ENCODE measurements at places on chromosomes 5 and 9.

- DNase-seq: peak; percentile 30
Measured at GRCh38 chr9:107142896-107143603, 140.0 kb upstream of the RAD23B start.

- DNase-seq: peak; percentile 41
Measured at GRCh38 chr9:136327304-136327974, at the start of gene GPSM1. GPSM1 (plus strand) TSS chr9:136327539; CDS start chr9:136327696, 157 bp downstream.

DNA sequence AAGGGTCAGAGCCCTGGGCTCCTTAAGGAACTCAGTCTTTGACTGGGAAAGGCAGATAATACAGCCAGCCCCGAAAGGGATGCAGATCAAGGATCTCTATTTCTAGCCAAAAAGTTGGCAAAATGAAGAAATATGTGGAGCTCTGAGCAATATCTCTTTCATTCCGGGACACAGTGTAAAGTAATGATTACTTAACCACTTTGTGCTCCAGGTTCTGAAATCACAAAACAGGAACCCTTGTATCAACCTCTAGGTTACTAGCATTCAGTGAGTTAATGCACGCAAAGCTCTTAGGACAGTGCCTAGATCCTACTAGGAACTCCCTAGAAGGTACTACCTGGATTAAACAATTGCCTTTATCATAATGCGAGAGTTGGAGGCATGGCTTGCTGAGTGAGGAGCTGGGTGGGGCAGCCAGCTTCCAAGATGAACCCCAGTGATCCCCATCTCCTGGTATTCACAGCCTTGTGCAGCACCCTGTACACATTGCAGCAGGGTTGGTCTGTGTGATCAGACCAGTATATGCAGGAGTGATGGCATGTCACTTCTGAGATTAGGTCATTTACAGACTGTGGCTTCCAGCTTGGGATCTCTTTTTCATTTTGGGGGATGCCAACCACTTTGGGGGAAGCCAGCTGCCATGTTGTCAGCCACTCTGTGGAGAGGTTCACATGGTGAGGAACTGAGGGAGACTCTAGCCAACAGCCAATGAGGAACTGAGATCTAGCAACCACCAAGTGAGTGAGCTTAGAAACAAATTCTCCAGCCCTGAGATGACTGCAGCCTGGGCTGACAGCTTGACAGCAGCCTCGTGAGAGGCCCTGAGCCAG, 103.1 kb upstream of the SLC44A1 start:
- no peak for DNase-seq

DNA sequence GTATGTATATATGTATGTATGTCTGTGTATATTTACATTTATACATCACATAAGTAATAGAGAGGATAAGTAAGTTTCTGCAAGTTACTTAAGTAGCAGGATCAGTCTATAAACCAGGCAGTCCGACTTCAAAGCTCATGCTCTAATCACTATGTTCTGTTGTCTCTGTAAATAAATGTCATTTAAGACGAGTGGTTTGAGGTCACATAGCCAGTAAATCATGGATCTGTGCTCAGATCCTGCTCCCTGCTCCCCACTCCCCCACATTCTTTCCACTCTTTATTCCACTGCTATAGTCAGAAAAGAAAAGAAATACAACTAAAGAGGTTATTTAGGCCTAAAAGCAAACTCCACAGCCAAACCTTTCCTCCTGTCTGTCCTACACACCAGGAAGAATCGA, 90.4 kb downstream of the SERINC5 start:
- DNase-seq: no peak

DNA sequence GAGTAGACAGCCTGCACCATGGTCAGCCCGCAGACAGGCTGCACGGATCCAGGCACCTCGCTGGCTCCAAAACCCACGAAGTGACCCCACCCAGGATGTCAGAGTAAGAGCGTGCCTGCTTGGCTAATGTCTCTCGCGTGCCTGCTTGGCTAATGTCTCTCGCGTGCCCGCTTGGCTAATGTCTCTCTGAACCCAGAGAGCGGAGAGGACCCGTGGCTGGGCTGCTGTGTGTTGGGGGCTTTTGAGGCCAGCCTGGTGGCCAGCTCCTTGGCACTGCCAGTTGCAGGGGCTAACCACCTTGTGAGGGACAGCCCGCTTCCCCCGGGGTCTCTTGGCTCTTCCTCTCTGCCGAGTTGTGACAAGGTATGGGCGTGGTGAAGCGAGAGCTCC, 8.9 kb upstream of the RXRA start:
- no peak for DNase-seq

DNA sequence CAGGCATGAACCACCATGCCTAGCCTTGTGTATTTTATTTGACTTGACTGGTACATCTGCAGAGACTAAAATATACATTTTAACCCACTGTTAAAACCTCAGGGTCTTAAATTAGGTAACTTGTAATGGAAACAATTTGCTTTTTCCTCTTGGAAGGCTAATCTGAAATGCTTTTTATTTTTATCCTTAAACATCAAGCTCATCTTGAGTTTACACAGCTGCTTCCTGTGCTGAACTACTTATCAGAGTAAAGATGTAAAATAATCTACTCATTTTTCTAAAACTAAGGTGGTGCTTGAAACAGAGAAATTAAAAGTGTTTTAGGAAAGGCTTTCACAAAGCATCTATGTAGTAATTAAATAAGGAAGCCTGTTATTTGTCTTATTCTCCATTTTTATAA, 144.1 kb downstream of the ENTREP1 start:
- no peak for DNase-seq

DNA sequence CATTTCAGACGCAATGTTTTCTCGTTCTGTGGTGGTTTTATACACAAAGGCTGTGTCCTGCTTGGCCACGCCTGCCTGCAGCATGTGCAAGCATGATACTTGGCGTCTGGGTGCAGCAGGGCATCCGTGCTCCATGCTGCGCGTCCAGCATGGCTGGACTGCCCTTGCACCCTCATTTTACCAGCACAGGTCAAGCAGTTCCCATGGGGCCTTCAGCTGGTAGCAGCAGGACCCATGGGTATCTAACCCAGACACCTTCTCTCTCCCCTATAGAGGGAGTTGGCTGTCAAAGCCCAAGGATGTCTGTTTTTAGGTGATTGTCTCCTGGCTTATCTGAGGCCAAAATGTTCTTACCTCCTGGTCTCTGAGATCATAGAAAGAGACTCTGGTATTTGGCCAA, 158.3 kb upstream of the PITX1 start:
- DNase-seq: no peak

- DNase-seq: no peak
Measured at GRCh38 chr5:99771296-99771695, 763.9 kb upstream of the FAM174A start.
